SK-N-DZ (cell line): ENCODE measurements at places on chromosomes 2 and 18.

GRCh38 chr2:98634406-98635092 is 26.2 kb downstream of the UNC50 start:
- no peak for DNase-seq

DNA sequence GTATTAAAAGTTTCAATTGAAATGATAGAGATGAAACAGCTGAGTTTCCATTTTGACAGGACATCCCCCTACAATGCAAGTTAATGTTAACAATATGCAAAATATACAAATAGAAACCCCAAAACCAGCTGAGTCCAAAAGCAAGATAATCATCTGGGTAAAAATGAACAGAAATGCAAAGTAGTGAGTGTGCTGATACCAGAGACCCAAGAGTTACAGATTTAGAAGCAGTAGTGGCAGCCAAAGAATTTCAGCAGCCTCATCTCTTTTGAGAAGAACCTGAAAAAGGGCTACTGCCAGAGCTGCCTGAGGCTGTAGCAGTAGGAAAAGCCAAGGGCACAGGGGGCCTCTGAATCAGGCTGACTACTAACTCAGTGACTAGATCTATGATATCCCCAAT is 82.6 kb downstream of the THADA start:
- DNase-seq: no peak

DNA sequence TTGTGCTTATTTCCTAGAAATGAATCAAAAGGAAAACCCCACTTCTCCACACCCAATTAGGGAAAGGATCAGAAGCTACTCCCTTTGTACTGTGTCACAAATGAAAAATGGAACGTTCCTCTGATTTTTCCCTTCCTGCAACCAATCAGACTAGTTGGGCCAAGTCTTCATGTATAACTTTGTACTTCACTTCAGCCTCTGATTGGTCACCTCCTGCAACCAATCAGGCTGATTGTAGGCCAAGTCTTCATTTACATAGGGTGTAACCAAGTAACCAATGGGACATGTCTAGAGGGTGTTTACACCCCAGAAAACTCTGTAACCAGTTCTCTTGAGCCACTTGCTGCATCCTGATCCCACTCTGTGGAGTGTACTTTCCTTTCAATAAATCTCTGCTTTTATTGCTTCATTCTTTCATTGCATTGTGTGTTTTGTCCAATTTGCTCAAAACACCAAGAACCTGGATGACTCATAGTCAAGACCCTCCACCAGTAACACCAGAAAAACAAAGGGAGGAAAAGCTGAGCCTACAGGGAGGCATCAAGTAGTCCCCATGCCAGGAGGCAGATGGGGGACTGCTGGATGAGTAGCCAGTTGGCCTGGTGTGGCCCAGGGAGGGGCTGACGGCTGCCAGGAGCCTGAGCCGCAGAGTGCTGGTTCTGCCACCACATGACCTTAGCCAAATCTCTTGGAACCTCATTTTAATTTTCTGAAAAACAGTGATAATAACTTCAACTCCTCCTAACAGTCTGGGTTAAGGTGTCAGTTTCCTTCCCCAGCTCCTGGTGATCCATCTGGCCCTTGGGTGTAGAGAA is 46.1 kb downstream of the SOWAHC start:
- DNase-seq: no peak

DNA sequence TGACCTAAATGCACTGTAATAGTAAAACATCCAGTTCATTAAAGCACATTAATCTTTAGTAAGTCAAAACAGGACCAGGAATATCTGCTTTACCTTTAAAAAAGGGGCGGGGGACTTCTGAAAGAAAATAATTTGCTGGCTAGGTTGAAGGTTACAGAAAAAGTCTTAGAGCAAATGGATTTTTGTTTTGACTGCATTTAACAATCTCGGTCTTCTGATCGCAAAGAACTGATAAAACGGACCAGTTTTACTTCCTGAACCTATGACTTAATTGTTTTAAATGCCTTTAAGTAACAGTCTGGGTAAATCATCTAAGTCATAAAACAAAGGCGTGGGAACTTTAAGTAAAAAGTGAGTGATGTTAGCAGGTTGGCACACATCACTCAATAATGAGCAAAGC is 783 bp downstream of the BUB1 start:
- DNase-seq: no peak

DNA sequence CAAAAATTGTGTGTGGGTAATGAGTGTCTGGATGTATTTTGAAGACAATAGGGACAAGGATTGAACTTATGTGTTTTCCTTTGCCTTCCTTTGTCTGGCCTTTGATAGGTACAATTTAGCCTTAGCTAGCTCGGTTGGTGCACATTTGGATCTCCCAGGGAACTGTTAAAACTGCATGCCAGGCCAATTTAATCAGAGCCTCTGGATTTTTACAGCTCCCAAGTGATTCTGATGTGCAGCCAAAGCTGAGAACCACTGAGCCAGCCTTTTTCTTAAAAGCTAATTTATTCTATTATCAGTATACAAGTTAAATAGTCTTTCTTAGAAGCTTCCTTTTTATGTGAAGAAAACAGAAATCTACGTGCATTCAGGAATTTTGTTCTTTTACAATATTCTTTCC is 25.0 kb downstream of the PLEK start:
- DNase-seq: no peak

DNA sequence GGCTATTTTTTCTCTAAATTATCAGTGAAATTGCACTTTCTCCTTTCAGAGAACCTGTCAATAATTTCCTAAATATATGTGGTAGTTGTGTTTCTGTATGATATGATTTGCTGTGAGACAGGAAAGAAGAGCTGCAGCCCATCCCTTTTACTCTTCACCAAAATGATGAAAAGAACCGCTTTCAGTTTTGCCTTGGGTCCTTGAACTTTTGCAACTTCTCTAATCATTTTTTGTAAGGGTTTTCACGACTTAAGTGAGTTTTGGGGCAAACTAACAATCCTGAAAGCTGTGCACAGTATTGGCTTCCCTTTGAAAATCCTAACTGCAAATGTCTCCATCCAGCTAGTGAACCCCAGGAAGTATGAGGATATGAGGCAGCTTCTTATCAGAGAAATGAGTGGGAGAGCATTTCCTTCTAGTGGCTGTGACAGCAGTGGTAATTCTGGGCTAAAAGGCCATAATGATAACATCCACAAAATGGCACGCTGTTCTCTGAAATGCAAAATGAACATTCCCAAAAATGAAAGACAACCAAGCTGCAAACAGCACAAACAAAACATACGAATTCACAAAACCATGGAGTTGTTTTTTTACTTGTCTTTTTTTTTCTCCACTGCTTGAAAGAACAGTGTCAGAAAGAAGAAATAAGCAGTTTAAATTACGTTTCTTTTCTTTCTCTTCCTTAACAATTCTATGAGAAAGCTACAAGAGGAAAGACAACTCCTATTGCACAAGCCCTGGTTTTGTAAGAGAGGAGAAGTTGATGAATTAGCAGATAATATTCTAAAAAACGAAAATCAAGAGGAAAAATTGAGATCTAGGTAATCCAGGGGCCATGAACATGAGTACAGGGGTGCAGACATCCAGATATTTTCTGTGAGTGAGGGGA is 1291.6 kb upstream of the ZEB2 start:
- no peak for DNase-seq

- no peak for DNase-seq
Observed at GRCh38 chr2:224561234-224562005, 23.7 kb downstream of the CUL3 start.

GRCh38 chr2:217521820-217522219 is 481.0 kb downstream of the TNS1 start:
- no peak for DNase-seq

- DNase-seq: no peak
Observed at GRCh38 chr2:5932556-5933469, 240.6 kb downstream of the SOX11 start.

- DNase-seq: no peak
Observed at GRCh38 chr2:31378389-31378788, 36.2 kb downstream of the XDH start.

DNA sequence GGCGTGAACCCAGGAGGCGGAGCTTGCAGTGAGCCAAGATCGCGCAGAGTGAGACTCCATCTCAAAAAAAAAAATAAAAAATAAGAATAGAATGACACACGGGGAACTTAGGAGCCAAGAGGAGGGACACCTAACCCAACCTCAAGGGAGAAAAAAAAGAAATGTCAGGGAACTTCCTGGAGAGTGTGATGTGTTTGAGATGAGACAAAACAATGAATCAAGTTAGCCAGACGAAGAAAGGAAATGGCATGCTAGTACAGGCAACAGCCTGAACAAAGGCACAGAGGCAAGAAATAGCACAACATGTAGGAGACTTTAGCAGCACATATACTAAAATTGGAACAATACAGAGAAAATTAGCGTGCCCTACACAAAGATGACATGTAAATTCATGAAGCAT is 36.7 kb upstream of the PAPOLG start:
- DNase-seq: no peak

DNA sequence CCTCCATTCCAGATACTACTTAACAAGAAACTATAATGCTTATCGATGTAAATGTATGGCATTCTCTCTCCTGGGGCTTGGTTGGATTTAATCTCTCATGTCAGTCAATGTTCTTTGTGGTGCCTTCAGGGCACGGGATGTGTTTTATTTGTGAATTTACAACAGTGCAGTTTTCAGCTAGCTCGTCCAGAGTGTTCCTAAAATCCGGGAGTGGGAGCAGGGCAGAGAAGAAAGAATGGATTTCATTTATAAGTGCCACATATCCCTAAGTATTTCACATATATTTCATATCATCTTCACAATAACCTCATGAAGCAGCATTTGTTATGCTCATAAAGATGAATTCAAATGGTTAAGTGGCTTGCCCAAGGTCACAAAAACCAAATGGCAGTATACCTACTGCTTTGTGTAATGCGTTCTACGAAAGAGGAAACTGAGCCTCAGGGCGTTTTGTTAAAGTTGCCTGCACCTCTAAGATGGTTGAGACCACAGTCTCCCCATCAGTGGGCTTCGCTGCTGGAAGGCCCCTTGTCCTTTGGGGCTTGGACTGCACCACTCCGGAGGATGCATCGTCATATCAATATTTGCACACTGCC is 134.7 kb upstream of the MGAT5 start:
- peak; percentile 23 for DNase-seq

DNA sequence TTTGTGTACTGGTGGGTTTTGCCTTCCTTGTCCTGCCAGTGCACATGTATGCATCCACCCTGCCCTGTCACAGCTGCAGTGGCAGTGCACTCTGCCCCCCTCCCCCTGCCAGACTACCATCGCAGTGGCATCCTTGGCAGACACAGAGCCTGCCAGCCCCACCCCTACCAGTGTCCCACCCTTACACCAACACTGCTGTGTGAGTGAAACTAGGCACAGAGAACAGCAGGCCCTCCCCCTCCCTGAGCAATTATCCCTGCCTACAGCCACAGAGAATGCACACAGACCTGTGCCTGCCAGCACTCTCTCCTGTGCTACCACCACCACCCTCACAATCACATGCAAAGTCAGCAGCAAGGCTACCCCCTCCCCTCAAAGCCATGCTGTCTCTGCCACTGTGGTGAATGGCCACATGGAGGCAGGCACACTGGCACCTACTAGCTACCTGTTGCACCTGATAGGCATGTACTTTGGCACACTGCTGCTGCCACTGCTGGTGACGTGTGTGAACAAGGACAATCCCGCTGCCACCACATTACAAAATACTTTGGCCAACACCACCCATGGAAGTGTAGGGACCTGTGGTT is 239.8 kb downstream of the CALCRL start:
- DNase-seq: no peak
